ENCODE measurements at places on chromosomes 3 and 15.
A peak's percentile ranks its signal among the peaks of the same experiment; 100 is the strongest.

GRCh38 chr3:15535732-15536131 lies 14.2 kb upstream of the COLQ start:
- peak; percentile 45 for DNase-seq

DNA sequence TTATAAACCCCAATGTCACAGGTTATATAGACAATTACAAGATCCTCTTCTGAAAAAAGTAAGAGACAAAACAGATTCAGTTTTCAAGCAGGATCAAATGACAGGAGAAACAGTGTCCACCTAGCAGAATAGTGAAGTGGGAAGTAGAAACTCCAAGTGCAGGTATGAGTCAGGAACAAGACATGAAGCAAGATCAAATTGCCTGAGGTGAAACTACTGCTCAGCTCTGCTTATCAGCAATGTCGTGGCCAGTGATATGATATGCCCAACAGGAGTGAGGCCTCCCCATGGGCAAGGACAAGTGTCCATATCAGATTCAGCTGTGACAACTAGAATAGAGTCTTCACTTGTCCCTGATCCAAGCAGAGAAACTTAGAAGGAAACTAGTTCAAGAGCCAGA lies 100.0 kb downstream of the ZMAT3 start:
- DNase-seq, result no peak

GRCh38 chr3:9157651-9158362 lies 91.6 kb downstream of the SRGAP3 start:
- DNase-seq, result no peak

GRCh38 chr3:106135451-106136160 lies 266.8 kb upstream of the CBLB start:
- DNase-seq, result no peak

- DNase-seq, result no peak
Measured at GRCh38 chr3:194471863-194472262, 14.9 kb downstream of the ATP13A3 start.

DNA sequence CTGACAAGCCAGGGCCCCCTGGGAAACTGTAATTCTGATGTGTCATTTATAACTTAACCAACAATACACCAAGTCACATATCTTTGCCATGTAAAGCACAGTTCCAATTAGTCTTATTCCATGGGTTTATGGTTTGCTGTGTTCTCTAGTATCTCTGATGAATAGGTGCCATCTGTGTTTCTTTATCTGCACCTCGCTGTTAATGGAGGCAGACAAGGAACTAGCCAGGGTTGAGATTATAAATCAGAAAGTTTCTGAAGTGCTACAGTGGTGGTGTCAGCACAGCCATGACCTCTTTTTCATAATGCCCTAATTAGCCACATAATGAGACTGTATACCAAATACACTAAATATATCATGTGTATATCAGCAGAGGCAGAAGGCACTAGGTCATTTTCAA lies 866.4 kb downstream of the PLOD2 start:
- no peak for DNase-seq

DNA sequence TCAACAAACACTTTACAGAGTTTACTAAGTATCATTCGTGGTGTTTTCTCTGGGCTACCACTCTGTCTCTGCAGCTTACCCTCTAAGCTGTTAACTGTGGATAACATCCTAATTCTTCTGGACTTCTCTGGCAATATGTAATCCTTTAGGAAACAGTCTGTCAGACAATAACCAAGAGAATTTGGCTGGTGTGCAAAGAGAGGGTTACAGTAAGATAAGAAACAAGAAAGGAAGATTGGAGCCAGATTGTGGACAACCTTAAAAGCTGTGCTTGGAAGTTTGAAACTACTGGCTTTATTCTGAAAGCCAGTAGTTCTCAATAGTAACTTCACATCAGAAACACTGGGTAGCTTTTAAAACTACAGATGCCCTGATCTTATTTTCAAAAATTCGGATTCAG lies 778 bp downstream of the ARL6 start:
- no peak for DNase-seq

All from activated naive CD4-positive, alpha-beta T cell treated with anti-CD3 and anti-CD28 coated beads, Interleukin-2, amount 50 U/mL, for 72 hours (primary cell).